ENCODE measurements at places on chromosomes 7 and 10.
A peak's percentile ranks its signal among the peaks of the same experiment; 100 is the strongest.

DNA sequence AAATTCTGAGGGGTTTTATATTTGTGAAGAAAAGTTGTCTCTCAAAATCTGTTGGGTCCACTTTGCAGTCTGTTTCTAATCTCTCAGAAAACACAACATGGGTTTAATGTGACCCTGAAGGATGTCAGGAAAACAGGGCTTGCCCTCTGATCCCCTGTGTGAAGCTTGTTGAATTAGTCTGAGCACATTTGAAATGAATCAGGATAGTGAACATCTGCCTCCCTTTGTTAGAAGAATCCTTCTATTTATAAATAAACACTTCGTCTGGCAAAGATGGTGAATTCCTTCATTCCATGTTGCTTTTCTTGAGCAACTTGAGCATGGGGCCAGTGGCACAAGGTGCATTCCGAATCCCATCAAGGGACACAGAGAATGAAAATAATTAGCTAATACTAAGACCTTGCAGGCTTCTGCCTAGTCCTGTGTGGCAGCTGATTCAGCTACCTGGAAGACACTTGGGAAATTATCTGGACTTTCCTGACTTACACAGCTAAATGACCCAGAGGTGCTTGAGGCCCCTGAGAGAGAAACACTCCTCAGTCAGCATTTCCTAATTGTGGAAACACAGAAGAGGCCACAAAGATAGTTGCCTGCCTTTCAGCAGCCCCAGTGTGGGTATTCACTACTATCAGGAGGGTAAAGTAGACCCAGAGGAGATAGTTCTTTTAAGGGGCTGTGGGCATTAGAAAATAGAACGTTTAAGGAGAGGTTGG, 305.5 kb downstream of the C7orf25 start:
- DNase-seq = no peak

- no peak for DNase-seq
Measured at GRCh38 chr7:82339958-82340357, 103.6 kb downstream of the CACNA2D1 start.

DNA sequence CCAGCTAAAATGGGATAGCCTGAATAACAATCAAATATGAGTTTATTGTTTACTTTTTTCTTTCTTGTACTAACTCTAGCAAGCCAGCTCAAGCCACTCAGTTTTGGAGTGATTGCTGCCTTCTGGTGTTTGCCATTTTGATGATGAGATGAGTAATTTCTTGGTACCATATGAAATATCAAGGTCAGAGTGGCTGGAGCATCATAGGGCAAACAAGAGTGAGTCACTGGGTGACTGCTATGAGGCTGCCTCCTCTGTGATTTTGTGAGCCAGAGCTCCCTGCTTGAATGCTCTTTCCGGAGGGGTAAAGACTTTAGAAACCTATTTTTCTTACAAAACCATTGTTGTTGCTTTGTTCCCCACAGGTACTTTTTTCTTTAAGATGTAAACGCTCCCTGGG, 295.6 kb downstream of the PRKG1 start:
- no peak for DNase-seq

DNA sequence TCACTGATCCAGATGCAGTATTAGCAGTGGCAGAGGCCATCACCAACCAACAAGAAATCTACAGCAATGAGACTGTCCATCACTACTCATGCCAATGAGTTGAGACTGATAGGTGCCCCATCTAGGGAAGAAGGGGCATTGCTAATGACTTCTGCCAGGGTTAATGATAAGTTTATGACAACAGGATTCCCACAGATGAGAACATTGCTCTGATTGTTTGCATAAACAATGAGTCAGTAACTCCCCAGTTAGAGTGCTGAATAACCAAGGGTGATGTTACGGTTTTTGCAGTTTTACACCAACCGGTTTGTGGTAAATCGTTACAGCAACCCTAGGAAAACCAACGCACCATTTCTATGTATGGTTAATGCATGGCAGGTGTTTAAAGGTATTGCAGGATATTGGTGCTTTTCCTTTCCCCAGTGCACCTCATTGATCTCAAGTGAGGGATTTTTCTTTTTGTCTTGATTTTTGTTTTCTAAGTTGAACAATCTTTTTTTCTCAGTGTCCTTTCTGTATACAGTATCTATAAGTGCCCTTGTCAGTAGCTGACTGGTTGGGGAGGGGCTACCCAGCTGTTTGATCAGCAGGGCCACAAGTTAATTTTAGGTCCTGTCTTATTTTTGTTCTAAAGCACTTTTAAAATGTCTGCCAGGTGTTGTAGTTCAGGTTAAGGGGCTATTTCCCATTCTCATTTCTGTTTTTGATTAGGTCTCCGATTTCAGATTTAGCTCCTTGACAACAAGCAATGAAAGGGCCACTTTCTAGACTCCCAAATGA, 3.9 kb upstream of the CSGALNACT2 start:
- DNase-seq = no peak

- DNase-seq = peak; percentile 68
Measured at GRCh38 chr10:103350517-103351260, at the start of gene PCGF6. PCGF6 (minus strand) TSS chr10:103351140; CDS start chr10:103351066, 74 bp downstream.

GRCh38 chr10:75432763-75433162, 1.3 kb downstream of the LRMDA start:
- DNase-seq = no peak

- no peak for DNase-seq
Measured at GRCh38 chr10:30985512-30985911, 46.2 kb downstream of the ZNF438 start.

Measured in hematopoietic multipotent progenitor cell treated with erythropoietin and hydrocortisone succinate and interleukin-3 and kit ligand, for 15 days (in vitro differentiated cells).